ENCODE measurements at places on chromosomes 4 and X.

DNA sequence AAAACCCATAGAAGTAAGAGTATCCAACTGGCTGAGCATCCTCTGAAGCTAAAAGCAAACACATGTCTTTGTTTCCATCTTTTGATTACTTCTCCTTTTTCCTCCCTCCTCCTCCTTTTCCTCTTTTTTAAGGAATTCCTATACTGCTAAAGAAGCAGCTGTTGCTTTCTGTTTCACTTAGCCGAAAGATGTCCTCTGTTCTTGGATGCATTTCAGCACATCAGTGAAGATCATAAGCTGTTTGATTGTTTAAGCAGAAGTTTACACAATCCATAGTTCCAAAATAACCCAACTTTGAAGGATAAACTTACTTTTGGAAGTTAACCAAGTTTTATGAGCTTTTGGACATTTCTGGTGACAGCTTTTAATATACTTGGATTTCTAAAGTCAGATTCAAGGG, 55.1 kb upstream of the TNIP3 start:
- no peak for DNase-seq

DNA sequence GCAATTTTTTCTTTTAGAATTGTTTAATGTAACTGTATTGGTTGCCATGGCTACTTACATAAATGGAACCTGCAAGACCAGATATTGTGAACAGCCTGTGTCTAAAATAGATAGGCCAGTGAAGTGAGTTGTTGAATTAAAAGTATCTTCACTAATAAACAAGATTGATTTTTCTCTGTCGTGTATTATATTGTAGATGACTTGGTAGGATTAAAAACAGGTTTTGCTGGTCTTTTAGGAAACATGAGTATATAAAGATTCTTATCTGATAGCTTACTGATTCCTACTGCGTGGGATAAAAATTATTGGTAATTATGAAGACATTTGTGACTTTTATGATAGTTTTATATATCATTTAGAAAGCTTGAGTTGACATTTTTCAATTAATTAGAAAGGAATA, 162.1 kb downstream of the KDM6A start:
- no peak for DNase-seq

- no peak for DNase-seq
Measured at GRCh38 chr4:128287141-128287870, at the start of gene PGRMC2. TSS of gene PGRMC2 (minus strand) at chr4:128287813. CDS start at chr4:128287790, 23 bp downstream.

DNA sequence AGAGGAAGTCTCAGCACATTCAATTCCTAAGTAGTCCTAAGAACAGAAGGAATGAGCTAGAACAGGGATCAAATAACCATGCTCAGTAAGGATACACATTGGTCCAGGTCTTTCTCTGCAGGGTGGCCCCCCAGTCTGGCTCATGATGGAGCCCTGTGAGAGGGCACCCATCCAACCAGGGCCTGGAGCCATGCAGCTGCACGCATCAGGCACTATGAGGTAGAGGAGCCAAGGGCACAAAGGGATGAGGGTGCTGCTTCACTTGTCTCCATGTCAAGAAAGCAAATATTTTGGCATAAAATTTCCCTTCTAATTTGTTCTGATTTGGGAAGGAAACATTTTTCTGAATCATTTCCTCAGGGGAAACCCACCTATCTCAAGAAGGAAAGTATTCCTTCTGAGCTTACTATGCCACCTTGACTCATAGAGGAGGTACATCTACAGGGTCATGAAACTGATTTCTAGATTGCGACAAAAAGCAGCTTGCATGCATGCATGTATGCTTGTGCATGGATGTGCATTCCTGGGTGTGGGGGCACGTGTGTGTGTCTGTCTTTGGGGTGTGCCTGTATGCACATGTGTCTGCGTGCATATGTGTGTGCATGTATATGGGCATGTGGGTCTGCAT, 600.3 kb downstream of the MID1IP1 start:
- no peak for DNase-seq

GRCh38 chrX:129650821-129651510, 3.8 kb downstream of the APLN start:
- DNase-seq, result no peak

- DNase-seq, result no peak
Measured at GRCh38 chr4:56424697-56425514, 10.5 kb downstream of the PPAT start.

DNA sequence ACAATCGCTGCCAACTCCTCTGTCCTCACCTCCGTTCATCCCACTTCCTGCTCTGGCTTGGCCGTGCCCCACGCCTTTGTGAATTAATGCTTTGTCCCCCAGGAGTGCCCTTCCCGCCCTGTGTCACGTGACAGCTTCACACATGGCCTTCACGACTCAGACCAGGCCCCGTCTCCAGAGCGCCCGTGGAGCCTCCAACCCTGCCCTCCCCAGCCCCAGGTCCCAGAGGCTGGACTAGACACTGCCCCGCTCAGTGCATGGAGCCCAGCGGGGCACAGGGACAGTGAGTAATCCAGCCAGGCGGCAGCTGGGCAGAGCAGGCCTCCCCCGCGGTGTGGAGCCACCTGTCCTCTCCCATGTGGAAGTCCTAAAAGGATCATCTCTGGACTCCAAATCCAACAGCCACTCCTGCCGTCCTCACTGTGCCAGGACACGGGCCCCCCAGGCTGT, 7.4 kb downstream of the ADRA2C start:
- DNase-seq, result no peak

DNA sequence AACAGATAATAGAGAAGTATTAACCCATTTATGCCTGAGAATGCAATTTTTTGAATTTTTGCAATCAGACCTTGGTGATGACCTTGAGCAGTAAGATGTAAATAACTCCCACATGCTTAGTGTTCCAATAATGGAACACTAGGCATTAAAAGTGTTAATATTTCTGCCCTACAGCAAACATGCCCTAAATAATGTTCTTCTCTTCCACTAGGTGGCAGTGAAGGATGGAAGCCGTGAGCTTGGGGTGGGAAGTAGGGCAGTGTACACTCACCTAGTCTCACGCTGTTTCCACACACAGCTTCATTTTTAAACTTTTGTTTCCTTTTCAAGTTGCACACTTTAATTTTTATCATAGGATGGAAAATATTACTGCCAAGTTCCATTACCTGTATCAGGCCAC, 613.1 kb upstream of the HS3ST1 start:
- no peak for DNase-seq

GRCh38 chrX:134604701-134605311, 53.5 kb downstream of the PLAC1 start:
- no peak for DNase-seq

- no peak for DNase-seq
Measured at GRCh38 chrX:41275661-41276609, 58.0 kb upstream of the DDX3X start.

GRCh38 chrX:115988825-115989224, 181.7 kb upstream of the AGTR2 start:
- no peak for DNase-seq

GRCh38 chr4:10118048-10119004, 1.7 kb upstream of the WDR1 start:
- DNase-seq, result no peak

DNA sequence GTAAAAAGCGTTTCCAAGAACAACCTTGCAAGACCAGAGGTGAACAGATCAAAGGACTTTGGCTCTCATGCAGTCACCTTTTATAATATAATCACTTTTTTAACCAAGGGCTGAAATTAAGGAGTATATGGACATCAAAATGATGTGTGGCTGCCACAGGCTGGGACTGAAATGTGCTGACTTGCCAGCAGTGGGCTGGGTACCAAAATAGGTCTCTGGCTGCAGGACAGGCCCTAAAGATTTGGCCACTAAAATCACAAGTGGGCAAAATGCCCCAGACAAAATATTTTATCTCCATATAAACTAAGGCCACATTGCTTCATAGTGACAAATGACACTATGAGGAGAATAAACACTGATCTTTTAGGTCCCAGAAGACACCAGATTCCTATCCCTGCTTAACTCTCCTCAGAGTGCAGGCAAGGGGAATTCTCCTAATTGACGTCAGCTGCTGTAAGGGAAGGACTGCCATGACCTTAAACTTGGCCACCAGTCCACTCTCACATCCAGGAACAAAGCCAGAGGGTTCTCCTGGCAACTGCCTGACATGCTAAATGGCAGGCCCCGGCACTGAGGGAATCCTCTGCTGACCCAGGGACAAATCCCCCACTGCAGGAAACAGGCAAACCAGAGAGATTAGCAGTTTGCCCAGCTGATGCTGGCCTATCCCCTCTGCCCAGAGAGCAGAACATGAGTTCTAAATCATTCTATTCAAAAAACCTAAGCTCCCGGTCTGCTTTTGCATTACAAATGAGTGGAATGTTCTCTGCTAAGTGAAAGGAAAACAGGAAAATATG, 155.8 kb downstream of the PPP3CA start:
- DNase-seq, result no peak

DNA sequence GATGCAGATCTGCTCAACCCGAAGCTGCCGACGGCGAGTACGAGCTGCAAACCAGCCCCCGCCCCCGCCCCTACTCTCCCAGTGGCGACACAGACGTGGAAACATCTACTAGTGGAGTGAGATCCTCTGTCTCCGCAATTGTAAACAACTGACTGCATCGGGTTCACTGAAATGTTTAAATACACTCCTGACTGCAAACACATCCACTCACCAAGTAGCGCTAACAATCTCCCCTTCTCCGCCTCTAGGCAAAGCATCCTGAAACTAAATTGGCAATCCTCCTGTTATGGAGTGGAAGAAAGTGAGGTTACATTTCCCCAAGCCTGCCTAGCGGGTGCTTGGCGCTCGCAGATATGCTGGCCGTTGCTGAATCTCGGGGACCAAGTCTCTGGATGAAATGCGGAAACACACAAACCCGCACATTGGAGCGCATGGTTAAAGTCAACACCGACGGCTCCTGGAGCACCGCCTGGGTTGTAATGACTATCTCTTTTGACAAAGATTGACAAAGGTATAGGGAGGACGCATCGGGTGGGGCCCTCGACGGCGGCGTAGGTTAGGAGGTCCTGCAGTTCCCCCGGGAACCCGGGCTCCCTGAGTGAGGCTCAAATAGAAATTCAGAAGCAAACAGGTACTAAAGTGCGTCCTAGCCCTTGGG, 117.0 kb upstream of the TEX13C start:
- no peak for DNase-seq

DNA sequence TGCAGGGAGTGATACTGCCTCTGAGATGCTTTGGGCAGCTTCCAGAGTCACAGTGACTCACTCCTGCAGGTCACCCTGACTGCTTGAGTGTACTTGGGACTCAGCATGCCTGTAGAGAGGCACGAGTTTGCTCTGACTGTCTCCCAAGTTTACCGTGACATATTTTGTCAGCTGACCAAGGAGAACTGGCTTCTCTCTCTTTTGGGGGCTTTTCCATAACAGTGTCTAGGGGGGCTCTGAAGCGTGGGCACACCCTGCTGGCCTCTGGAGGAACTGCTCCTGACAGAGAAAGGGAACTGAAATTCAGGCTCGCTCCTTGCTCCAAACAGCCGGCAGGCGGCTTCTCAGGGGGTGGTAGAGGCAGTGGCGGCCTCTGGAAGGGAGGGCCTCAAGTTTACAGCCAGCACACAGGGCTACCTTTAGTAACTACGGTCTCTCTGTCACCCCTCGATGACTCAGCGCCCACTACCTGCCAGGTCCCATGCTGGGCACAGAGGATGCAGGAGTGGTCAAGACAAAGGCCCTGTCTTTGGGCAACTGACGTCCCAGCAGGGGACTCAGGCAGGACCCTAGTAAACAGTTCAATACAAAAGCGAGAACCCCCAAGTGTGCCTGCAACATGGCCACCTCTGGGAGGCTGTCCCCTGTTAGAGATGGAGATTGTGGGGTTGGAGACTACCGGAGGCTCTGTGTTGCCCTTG, 17.8 kb downstream of the ZNF185 start:
- DNase-seq, result no peak

GRCh38 chr4:140242357-140243277, 88.6 kb upstream of the MAML3 start:
- DNase-seq, result no peak

GRCh38 chrX:44042751-44043150, 69.6 kb upstream of the NDP start:
- no peak for DNase-seq

GRCh38 chrX:84729809-84730208, 227.6 kb upstream of the HDX start:
- peak; percentile 0 for DNase-seq

GRCh38 chr4:5955856-5956255, 62.4 kb downstream of the C4orf50 start:
- DNase-seq, result no peak

- peak; percentile 40 for DNase-seq
Measured at GRCh38 chr4:85776579-85776978, 301.6 kb downstream of the ARHGAP24 start.

GRCh38 chr4:1623400-1623799, 60.7 kb downstream of the FAM53A start:
- no peak for DNase-seq

DNA sequence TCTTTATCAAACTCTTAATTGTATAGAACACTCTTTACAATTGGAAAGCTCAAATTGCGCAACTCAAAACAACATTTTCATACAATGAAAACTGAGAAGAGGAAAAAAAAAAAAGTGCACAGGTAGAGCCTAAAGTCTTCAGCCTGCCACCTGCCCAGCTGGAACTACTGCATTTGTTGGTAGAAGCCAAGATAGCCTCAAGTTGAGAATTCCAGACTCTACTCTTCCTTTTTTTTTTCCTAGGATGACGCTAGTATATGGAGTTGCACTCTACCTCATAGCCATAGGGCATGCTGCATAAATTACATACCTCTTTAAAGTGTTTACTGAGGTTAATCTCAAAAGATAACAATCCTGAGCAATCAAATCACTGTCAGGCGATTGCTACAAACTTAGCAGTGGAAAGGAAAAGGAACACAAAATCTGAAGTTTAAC, 13.6 kb downstream of the ABCG2 start:
- no peak for DNase-seq

GRCh38 chrX:106927700-106928099, 7.5 kb downstream of the CLDN2 start:
- DNase-seq, result no peak

- peak; percentile 10 for DNase-seq
Measured at GRCh38 chr4:166538491-166539005, 665.5 kb downstream of the TLL1 start.

DNA sequence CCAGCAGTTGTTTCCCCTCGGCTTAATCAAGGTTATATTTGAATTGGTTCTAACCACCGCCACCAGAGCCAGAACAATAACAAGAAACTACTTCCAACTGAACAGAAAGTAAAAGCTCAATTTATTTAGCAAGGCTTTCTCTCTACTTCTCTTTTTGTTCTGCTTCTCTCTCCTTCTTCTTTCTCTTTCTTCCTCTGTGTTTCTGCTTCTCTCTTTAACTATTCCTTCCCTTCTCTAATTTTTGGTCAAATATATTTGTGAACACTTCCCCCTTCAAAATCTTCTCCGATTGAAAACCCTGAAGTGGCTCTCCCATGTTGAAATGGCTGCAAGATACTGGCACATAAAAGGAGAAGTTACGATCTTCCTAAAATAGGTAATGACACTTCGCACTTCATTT, 1195.9 kb upstream of the PRKX start:
- DNase-seq, result no peak
